ENCODE measurements at places on chromosomes 6 and 20.

- no peak for DNase-seq
These were observed 19.7 kb upstream of the UTRN start for GRCh38 chr6:144265390-144265789.

DNA sequence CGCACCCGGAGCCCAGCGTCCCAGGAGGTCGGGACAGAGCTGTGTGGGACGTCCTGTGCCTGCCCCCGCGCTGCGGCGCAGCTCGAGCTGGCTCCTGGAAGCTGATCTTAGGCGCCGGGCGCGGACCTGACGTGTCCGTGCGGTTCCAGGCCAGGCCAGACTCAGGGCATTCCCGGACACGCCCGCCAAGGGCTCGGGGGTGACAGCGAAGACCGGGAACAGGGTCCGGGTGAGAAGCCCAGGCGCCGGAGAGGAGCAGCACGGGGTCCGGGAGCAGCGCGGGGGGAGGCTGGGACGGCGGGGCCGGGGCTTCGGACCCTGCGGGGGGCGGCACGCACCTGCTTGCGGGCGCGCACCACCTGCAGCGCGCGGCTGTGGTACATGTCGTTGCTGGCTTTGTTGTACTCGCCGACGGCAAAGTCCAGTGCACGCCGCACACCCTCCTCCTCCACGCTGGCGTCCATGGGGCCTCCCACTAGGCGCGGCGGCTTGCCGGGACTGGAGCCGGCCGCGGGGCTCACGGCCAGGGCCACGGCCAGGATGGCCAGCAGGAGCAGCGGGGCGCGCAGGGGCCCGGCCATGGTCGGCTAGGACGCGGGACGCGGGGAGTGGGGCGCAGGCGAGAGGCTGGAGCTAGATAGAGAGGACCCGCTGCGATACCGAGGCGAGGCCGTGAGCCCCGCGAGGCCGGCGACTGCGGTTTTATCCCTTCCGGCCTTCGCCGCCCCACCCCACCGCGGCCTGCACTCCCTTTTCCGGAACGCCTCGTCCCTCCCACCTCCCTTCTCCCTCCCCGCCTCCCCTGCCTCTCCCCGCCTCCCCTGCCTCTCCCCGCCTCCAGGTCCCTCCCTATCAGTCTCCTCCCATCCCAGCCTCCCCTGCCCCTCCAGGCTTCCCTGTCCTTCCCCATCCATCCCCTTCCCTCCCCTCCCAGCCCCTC, at the start of gene CST3:
Gene CST3, minus strand, starts transcription at position 674 of the 940 bp plus-strand sequence. Its CDS starts 93 bp downstream, at position 581.
- DNase-seq, result peak; percentile 86

- no peak for DNase-seq
These were observed 2.5 kb downstream of the NPBWR2 start for GRCh38 chr20:64104667-64105451.

- no peak for DNase-seq
These were observed 571.4 kb downstream of the EPHA7 start for GRCh38 chr6:92847988-92848387.

DNA sequence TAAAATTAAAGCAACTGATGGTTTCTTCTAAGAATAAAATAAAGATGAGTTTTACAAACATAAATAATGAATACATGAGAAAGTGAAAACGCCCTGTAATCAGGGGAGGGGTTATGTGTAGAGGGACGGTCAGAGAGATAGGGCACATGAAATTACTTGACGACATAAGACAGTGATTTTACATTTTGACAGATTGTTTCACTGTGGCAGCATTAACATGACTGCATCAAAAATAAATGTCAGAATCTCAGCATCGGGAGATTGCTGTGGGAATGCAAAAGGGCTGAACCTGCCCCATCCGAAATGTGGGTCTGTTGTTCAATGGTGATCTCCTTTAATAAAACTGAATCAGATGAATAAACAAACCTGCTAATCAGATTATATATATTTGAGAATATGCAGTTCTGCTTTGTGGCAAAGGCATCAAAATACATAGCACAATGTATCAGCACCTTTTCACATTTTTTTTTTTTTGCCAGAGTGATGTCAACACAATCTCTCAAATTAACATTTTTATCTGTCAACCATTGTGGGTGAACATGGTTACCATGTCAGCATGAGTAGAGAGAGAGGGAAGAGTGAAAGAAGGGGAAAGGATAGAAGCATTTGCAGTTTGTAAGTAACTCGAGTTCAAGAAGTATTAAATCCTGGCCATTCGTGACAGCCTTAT, 177.1 kb upstream of the MAN1A1 start:
- DNase-seq, result no peak

GRCh38 chr6:75363304-75363703, 78.7 kb upstream of the TMEM30A start:
- peak; percentile 6 for DNase-seq

DNA sequence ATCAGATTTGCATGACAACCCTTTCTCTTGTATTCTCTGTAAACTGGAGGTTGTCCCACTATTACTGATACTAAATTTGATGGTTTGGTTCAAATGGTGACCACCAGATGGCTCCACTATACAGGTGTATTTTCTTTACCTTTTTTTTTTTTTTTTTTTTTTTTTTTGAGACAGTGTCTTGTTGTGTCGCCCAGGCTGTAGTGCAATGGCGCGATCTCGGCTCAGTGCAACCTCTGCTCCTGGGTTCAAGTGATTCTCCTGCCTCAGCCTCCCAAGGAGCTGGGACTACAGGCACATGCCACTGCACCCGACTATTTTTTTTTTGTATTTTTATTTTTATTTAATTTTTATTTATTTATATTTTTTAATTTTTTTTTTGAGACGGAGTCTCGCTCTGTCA, 6.6 kb upstream of the WTAP start:
- DNase-seq, result peak; percentile 15

DNA sequence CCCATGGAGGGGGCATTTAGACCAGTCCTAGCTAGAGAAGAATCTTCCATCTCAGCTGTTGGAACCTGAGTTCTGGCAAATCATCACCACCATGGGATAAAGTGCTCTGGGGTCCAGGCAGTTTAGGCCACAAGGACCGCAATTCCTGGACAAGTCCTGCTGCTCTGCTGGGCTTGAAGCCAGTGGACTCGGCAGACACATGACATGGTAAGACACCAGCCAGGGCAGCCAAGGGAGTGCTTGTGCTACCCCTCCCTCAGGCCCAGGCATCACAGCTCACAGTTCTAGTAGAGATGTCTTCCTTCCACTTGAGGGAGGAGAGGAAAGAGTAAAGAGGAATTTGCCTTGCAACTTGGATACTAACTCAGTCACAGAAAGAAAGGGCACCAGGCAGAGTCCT, 246.0 kb downstream of the EYA4 start:
- DNase-seq, result no peak

GRCh38 chr6:148521158-148521557, 178.5 kb downstream of the SASH1 start:
- no peak for DNase-seq
